Dermis lymphatic vessel endothelial cell (primary cell): ENCODE measurements at places on chromosomes 1 and 21. TPM values are rescaled to one million over a fixed set of nuclear protein-coding genes. Genes with fewer than 3 reads are reported as not detected.

Gene MXRA8
- 0.09 and 0.98 TPM in 2 replicates for total RNA-seq

Gene FCRL6
- not detected in 2 replicates for total RNA-seq

Gene IGSF9
- not detected in 2 replicates for total RNA-seq

Gene DDAH1
- 31.1 and 47.8 TPM in 2 replicates for total RNA-seq

Gene DISC1
- 3.8 and 7.8 TPM in 2 replicates for total RNA-seq

Gene AUNIP
- total RNA-seq, result 0.54 and 0.69 TPM in 2 replicates

Gene PAPPA2
- under 0.01 and 0.09 TPM in 2 replicates for total RNA-seq

Gene CD1D
- 0.11 and 0.17 TPM in 2 replicates for total RNA-seq

Gene FNDC5
- total RNA-seq, result under 0.01 and 0.17 TPM in 2 replicates

Gene OPRD1
- total RNA-seq, result under 0.01 TPM in 1 of 2 replicates, not detected in the other

Gene CELA2B
- not detected in 2 replicates for total RNA-seq

Gene RNU1-3
- total RNA-seq, result under 0.01 and 8,230 TPM in 2 replicates

Gene KCNK2
- total RNA-seq, result 0.09 and 0.11 TPM in 2 replicates

Gene GPR25
- total RNA-seq, result not detected in 2 replicates

Gene STMN1
- total RNA-seq, result 123 and 152 TPM in 2 replicates

Gene NR1I3
- not detected in 2 replicates for total RNA-seq

Gene EPHA10
- under 0.01 TPM in 2 replicates for total RNA-seq

Gene CRP
- not detected in 2 replicates for total RNA-seq

Gene FAM151A
- total RNA-seq, result not detected in 2 replicates

Gene CASQ1
- not detected in 2 replicates for total RNA-seq

Gene SERPINC1
- total RNA-seq, result 0.22 TPM in 1 of 2 replicates, not detected in the other

Gene NBPF15
- 48.0 and 61.5 TPM in 2 replicates for total RNA-seq

Gene PRRX1
- total RNA-seq, result 0.17 and 1.3 TPM in 2 replicates

Gene SEMA6C
- total RNA-seq, result 2.2 and 4.2 TPM in 2 replicates

Gene PEX19
- 29.3 and 32.2 TPM in 2 replicates for total RNA-seq

Gene CLCA4
- not detected in 2 replicates for total RNA-seq

Gene RSPH1
- not detected in 2 replicates for total RNA-seq

Gene BMP8A
- not detected in 2 replicates for total RNA-seq

Gene YOD1
- total RNA-seq, result 6.7 and 8.2 TPM in 2 replicates

Gene AMPD1
- total RNA-seq, result not detected in 2 replicates

Gene ZBTB7B
- 7.0 and 9.8 TPM in 2 replicates for total RNA-seq

Gene FCGR3A
- not detected in 2 replicates for total RNA-seq

Gene CHML
- 10.3 and 14.0 TPM in 2 replicates for total RNA-seq

Gene ACBD6
- 53.2 and 67.9 TPM in 2 replicates for total RNA-seq

Gene BRINP3
- total RNA-seq, result not detected in 2 replicates

Gene CD1B
- not detected in 2 replicates for total RNA-seq

Gene CFAP45
- total RNA-seq, result under 0.01 and 0.17 TPM in 2 replicates

Gene CTTNBP2NL
- total RNA-seq, result 18.6 TPM in 2 replicates

Gene MANEAL
- 0.54 and 0.69 TPM in 2 replicates for total RNA-seq

Gene ANKRD34A
- under 0.01 TPM in 2 replicates for total RNA-seq

Gene S100A9
- not detected in 2 replicates for total RNA-seq

Gene IL23R
- not detected in 2 replicates for total RNA-seq

Gene RAB13
- 71.4 and 84.1 TPM in 2 replicates for total RNA-seq

Gene DNASE2B
- not detected in 2 replicates for total RNA-seq

Gene USH2A
- not detected in 2 replicates for total RNA-seq

Gene CASQ2
- not detected in 2 replicates for total RNA-seq

Gene ABCA4
- total RNA-seq, result 35.5 and 345 TPM in 2 replicates

Gene EFNA3
- total RNA-seq, result 1.4 and 2.1 TPM in 2 replicates

Gene MCOLN3
- total RNA-seq, result under 0.01 TPM in 1 of 2 replicates, not detected in the other

Gene TTLL7
- 0.65 and 2.2 TPM in 2 replicates for total RNA-seq

Gene TNFRSF25
- 2.8 and 6.7 TPM in 2 replicates for total RNA-seq

Gene CELA3A
- total RNA-seq, result not detected in 2 replicates

Gene S100A7A
- not detected in 2 replicates for total RNA-seq

Gene RHD
- total RNA-seq, result 0.09 and 0.33 TPM in 2 replicates

Gene CD1E
- total RNA-seq, result not detected in 2 replicates

Gene CRNN
- total RNA-seq, result not detected in 2 replicates

Gene IGSF3
- 40.5 and 56.0 TPM in 2 replicates for total RNA-seq

Gene GABRD
- total RNA-seq, result 0.86 and 1.3 TPM in 2 replicates
